ENCODE measurements at places on chromosomes 4 and X. TPM values are rescaled to one million over a fixed set of nuclear protein-coding genes. Genes with fewer than 3 reads are reported as not detected.

FBXL5 gene
- total RNA-seq = 30.8 TPM

SLC9B1 gene
- total RNA-seq = not detected

EIF1AX gene
- 98.4 TPM for total RNA-seq

ZNF630 gene
- total RNA-seq = 0.10 TPM

SUPT20HL2 gene
- total RNA-seq = not detected

RIBC1 gene
- total RNA-seq = 0.85 TPM

HELQ gene
- 6.0 TPM for total RNA-seq

IGSF1 gene
- total RNA-seq = 0.24 TPM

TCP11X1 gene
- total RNA-seq = not detected

SLC49A3 gene
- total RNA-seq = 0.10 TPM

EMD gene
- total RNA-seq = 166 TPM

SLC7A11 gene
- 33.3 TPM for total RNA-seq

ARR3 gene
- not detected for total RNA-seq

GPAT3 gene
- total RNA-seq = 48.2 TPM

AFM gene
- total RNA-seq = not detected

BOD1L1 gene
- total RNA-seq = 18.7 TPM

RAI2 gene
- total RNA-seq = 0.12 TPM

ATP7A gene
- 3.5 TPM for total RNA-seq

EXOC1 gene
- total RNA-seq = 13.3 TPM

All from A549 treated with CpdA at 1 μM for 4 hours (cell line).